Fibroblast of mammary gland (primary cell): ENCODE measurements at places on chromosomes 1 and 21.

- no peak for DNase-seq
Observed at GRCh38 chr1:202086579-202087350, 36.0 kb upstream of the GPR37L1 start.

GRCh38 chr21:20647607-20648006, 350.6 kb upstream of the NCAM2 start:
- peak; percentile 35 for DNase-seq

DNA sequence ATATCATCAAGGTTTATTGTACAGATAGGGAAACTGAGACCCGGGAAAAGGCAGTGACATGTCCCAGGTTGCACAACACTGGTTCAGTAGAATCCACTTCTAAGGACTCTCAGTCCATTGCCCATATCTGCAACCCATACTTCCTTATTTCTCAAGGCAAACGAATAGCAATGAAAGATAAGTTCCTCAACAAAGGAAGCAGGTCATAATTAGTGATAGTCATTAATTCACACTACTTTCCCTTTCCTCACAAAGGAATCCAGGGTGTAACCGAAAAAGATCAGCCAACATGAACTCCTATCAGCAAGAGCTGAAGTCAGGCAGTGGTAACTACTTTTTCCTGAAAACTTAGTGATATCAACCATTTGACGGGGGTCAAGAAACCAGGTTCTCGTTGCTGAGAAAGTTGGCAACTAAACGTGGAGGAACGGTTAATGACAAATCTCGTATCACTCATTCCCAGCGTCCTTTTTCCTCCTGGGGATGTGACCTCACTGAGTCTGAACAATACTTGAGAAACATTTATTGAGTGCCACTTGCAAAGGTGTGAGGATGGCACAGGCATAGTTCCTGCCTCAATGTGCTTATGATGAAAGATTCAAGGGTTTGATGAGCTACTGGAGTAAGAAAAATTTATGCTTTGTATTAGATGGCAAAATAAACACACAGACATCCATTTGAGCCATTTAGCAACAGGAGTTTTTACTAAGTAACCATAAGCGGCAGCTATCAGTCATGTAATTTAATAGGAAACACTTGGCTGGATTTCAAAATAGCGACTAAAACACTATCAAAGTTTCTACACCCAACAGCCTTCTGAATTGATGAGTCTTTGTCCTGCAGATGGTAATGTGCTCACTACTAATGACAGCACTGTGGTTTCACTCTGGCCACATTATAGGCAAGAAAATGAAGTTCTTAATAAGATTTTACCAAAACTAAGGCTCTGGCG, 82.3 kb downstream of the PLPP3 start:
- no peak for DNase-seq

- no peak for DNase-seq
Observed at GRCh38 chr21:22421416-22422180, 1423.4 kb downstream of the NCAM2 start.

DNA sequence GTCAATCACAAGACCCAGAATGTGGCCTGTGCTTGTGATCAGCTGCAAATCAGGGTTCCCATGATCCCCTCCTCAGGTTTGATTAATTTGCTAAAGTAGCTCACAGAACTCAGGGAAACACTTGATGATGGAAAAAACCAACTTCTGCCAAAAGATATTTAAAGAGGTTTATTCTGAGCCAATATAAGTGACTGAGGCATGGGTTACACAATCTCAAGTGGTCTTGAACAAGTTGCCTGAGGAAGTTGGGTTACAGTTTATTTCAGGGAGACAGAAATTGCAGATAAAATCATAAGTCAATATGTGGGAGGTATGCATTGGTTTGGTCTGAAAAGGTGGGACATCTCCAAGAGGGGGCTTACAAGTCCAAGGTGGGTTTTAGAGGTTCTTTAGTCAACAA, 243.1 kb downstream of the S1PR1 start:
- no peak for DNase-seq

DNA sequence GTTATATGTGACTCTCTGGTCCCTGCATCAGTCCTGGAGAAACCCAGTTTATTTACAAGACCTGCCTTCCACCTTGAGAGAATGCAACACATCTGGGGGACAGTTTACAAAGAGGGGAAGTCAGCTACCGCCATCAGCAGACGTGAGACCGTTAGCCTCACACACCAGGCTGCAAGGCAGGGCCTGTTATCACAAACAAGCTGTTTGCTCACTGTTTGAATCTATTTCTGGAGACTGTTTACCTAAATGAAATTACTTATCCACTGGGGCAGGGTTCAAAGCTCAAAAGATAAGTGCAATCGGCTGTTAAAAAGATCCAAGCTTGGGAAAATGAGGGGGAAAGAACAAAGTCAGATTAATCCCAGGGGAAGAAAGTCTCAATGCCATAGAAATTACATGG, 134.4 kb downstream of the ZNF281 start:
- no peak for DNase-seq

GRCh38 chr1:182601416-182601786, 2.8 kb downstream of the RGS16 start:
- DNase-seq = peak; percentile 77

DNA sequence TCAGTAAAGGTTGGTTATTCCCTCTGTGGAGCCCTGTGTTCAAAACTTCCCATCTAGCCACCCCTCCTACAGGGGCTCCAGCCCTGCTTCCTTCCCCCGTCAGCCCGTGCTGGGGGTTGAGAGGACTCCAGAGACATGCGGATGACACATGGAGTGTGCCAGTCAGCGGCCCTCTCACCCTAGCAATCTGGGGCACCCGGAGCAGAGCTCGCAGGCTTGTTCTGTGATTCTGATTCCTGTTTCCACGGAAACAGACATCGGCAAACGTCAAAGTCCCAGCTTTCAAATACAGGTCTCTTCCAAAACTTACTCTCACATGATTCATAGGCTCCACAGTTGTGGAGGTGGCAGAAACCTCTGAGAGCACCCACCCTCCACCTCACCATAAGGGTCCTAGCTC, 9.8 kb upstream of the SSBP3 start:
- DNase-seq = no peak

DNA sequence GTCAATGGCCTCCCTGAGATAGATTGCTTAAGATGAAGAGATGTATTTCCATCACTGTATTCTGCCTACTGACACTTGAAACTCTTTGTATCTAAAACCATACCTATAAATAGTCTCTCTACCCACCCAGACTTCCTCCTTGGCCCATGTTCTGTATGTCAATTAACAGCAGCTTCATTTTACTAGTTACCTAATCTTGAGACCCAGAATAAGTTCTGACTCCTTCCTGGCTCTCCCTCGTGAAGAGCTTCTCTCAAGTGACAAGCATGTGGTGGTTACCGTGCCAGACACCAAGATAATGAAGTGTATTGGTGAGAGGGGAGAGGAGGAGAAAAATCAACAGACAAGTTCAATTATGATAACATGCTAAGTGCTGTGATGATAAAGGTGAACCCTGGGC, 128.8 kb upstream of the RAVER2 start:
- no peak for DNase-seq

- DNase-seq = no peak
Observed at GRCh38 chr21:36744560-36745231, 45.8 kb downstream of the SIM2 start.

DNA sequence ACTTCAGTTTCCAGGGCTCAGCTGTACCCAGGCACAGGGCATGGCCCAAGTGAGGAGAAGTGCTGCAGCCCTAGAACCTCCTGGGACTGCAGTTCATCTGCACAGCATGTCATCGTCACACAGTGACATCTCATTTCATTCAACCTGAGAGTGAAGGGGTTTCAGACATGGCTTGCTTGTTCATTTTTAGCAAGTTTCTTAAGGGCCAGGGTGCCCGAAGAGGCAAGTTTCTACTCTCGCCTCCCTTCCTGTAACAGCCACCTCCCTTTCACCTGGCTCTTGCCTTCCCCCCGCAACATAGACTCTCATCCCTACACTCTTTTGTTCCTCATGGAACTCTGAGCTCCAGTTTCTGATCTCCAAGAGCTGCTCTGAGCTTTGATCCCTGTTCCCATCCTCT, 108.1 kb downstream of the C1orf21 start:
- DNase-seq = no peak

DNA sequence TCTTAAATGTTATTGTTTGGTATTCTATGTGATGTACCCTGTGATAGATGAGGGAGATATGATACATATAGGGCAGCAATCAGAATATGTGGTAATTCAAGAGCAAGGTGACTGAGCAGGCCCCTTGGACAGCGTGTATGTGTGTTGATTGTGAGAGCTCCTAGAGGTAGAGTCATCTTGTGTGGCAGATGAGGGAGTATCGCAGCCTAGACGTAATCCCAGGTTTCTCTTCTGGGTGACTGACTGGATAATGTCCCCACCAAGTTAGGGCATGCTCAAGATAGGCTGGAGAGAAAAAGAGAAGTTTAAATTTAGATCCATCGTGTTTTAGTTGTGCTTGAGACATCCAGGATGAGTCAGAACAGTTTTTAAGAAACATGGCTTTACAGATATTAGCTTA, 185.3 kb downstream of the ZP4 start:
- DNase-seq = no peak

DNA sequence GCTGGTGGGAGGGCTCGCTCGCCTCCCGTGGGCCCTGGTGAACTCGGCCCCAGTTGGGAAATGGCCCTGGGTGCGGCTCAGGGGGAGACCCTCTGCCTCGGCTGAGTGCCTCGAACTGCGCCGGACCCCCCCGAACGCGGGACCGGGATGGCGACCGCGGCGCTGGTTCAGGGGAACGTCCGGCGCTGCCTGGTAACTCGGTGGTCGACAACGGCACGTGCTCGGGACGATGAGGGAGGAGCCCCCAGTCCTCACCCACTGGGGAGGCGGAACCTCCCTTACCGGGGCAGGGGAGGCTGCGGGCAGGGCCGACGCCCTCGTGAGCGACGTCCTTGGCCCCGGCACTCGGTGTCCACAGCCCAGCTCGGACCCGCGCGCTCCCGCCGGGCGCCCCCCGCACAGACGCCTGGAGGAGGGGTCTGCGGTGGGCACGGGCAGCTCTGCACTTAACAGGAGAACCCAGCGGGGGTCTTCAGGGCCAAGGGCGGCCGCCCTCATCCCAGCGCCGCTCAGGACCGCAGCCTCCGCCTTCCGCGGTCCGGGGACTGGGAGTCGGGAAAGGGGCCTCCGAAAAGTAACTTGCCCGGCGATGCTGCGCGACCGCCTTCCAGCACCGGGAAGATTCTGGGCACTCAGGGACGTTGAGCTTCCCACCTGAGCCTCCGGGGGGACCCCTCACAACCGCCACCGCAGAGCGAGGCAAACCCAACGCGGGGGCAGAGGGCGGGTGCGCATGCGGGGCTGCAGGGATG, 1.7 kb downstream of the HES4 start:
- DNase-seq = no peak
